ENCODE measurements at places on chromosomes 3 and 15. TPM values are rescaled to one million over a fixed set of nuclear protein-coding genes. Genes with fewer than 3 reads are reported as not detected.
A peak's percentile ranks its signal among the peaks of the same experiment; 100 is the strongest.

GRCh38 chr3:155078711-155079467, 1.2 kb upstream of the MME start:
- DNase-seq: peak; percentile 53

Gene MAP6D1
- 6.0 TPM for total RNA-seq

Gene GPR156
- 0.90 TPM for total RNA-seq

DNA sequence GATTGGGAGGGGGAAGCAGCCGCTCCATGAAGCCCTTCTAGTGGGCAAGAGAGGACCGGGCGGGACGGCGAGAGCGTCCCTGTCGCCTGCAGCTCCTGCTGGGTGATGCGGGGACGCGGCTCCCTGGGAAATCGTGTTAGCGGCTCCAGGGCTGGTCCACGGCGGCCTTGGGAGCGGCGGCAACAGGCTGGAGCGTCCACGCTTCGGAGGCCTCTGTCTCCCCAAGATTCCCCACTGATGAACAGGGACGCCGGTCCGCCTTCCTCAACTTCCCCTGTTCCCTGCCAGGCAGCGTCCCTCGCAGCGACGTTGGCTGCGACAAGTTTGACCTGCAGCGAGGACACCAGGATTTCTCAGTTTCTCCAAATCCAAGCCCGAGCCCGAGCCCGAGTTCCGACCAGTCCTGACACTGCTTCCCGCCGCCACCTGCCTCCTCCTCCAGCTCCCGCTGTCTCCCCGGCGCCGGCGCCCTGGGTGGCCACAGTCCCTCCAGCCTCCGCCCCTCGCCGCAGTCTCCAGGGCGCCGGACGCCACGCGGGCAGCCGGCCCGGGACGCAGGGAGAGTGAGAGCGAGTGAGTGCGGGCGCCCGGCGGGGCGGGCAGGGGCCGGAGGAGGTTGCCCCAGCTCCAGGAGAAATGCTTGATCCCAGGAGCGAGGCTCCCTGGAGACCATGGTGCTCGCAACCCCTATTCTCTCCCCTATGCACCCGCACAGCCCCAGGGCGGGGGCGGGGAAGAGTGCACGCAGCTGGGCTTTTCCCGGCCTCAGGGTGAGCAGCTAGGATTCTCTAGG, 78.1 kb upstream of the RNF7 start:
- DNase-seq: peak; percentile 30

Gene CAMK2N2
- total RNA-seq: 0.09 TPM

DNA sequence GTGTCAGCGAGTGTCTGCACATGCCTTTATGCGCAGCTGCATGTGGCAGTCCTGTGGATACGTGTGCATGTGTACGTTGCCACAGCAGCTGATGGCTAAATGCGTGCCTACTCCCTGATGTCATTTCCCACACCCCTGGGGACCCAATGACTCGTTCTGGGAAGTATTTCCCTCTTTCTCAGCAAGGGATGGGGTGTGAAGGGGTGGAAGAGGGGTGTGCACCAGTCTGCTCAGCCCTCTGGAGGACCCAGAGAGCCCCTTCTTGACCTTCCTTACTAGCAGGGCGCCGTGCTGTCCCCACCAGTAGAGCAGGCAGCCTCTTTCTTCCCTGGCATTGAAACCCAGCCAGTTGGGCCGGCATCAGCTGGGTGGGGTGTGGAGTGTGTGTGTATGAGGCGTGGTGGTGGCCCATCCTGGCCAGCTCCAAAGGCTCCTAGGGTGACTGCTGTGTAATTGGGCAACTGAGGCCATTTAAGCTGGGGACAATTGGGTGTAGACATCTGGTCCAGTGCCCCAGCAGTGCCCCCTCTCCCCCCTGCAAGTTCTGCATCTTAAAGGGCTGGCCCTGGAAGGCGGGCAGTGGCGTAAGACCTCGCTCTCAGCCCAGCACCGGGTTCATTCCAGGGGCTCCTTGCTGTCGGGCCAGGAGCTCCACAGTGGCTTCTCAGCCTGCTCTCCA, 19.2 kb downstream of the SNX33 start:
- peak; percentile 98 for DNase-seq

DNA sequence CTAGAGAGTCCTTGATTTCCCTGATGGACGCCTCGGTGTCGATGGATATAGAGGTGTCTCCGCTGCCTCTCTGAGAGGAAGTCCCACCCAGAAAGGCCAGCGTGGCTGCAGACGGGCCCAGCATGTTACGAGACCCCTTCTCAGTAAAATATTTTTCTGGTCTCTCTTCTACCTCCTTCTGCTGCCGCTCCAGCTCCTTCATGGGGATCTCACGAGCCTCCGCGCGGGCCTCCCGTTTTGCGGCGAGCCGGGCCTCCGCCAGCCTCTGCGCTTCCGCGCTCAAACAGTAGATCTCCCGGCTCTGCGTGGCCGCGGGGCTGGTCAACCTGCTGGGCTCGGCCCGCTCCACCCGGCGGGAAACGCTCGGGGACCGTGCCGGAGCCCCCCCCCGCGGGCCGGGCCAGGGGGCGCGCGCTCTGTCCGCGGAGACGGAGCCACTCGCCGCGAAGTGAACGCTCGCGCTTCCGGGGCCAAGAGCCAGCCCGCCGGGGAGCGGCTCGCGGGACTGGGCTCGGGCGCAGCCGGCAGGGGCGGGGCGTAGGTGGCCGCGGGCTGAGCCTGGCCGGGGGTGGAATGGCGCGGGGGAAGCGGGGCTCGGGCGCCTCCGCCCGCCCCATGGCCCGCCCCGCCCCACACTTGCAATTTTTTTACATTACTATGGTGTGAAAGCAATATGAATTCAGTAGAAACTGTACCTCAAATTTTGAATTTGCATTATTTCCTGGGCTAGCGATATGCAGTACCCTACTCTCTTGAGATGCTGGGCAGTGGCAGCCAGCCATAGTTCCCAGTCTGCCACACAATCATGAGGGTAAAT, 10.2 kb upstream of the KCNMB3 start:
- peak; percentile 54 for DNase-seq

GRCh38 chr3:74004386-74004785, 379.6 kb upstream of the PDZRN3 start:
- no peak for DNase-seq

Gene SPINT1
- not detected for total RNA-seq

GRCh38 chr3:108513961-108514360, 3.6 kb upstream of the MYH15 start:
- no peak for DNase-seq
